D341Med (cell line): ENCODE measurements at places on chromosomes 1 and 21.
A peak's percentile ranks its signal among the peaks of the same experiment; 100 is the strongest.

GRCh38 chr21:30758306-30758705 is 3.1 kb upstream of the KRTAP21-1 start:
- DNase-seq: no peak

GRCh38 chr1:163050496-163050895 is 18.7 kb upstream of the RGS4 start:
- DNase-seq: no peak

DNA sequence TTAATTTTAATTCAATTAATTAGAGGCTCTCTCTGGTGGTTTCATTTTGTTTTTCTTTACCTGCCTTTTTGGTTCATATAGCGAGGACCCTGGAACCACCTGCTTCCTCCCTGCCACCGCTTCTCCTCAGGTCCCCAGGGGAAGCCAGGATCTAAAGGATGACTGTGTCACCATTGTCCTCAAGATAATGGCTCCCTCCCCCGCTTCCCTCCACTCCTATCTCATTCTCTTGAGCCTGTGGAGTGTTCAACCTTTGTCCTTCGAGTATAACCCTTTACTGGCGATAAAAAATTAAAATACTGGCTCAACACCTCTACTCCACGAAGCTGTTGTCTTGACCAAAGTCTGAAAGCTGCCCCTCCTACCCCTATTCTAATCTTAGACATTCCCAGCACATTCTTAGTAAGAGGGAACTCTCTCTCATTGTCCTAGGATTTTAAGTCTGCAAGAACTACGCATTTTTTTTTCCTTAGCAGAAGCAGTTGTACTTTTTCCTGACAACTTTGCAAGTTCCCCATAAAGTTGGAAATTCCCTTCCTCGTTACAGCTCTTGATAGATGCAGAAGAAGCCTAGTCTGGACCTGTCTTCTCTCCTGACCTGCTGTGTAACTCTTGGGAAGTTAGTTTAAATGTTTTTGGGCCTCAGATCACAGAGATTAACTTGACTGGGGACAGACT is 12.6 kb upstream of the MAPKAPK2 start:
- no peak for DNase-seq

- no peak for DNase-seq
Measured at GRCh38 chr1:62038594-62039284, 155.9 kb upstream of the L1TD1 start.

DNA sequence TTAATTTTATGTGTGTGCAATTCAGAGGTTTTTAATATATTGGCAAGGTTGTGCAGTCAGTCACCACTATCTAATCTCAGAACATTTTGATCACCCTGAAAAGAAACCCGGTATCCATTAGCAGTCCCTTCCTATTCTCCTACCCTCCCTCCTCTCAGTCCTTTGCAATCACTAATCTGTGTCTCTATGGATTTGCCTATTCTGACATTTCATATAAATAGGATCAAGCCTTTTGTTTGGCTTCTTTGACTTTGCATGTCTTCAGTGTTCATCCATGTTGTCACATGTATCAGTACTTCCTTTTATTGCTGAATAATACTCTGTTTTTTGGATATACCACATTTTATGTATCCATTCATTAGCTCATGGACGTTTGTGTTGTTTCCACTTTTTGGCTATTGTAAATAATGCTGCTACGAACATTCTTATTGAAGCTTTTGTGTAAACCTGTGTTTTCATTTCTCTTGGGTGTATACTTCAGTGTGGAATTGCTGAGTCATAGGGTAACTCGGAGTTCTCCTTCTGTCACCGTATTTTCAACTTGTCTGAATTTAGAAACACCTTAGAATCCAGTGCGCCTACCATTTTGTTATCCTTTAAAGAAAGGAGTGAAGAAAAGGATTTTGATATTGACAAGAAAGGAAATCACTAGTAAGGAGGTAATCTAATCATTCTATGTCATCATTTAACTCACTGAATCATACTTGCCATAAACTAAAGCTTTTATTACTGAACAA is 3.4 kb downstream of the CEP85 start:
- no peak for DNase-seq

DNA sequence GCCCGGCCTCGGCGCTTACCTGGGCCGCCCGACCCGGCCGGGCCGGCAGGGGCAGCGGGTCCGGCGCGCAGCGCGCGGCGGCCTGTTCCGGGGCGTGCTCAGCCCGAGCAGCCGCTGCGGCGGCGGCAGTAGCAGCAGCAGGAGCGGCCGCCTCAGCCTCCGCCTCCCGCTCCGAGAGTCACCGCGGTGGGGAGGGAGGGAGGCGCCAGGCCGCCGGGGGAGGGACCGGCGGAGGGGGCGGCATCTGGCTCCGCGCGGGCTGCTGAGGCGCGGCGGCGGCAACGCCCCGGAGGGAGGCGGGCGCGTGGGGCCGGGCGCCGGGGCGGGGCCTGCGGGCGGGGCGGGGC is at the start of gene CTNNBIP1:
CTNNBIP1 (minus strand) TSS at position 194 of the 347 bp plus-strand sequence. CDS start 38,205 bp downstream, outside the sequence.
- no peak for DNase-seq

GRCh38 chr1:8023995-8024313 is 2.2 kb downstream of the ERRFI1 start:
- DNase-seq: no peak

DNA sequence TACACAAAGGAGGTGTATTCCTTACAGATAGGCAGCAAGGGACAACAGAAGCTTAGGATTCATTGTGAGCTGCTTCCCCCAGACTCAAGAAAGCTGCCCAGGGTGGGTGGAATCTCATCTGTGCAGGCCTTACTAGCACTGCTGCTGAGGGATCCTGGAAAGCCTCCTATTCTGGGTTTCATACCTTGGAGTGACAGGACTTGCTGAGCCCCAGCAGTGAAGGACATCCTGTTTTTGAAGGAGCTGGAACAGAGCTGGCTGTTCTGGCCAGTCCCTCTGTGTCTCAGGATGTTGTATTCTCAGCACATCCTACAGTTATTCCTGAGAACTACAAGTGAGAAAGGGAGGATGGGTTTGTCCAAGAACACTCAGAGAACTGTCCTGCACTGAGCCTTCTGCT is 486.3 kb downstream of the PTPRU start:
- no peak for DNase-seq

DNA sequence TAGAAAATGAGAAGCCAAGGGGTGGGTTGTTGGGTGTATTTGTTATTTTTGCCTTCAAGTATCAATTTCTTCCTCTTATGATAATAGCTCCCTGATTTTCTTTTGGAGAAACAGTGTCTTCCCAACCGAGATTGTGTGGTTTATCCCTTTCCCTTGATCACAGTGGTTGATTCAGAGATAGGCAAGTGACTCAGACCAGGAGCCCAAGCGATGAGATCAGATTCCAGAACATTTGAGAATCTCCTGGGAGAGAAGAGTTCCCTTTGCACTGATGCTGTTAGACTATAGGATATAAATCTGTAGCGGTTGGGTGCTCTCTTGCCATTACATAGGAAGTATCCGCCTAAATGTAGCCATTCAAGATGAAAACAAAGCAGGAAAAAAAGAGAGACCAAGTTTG is 90.1 kb upstream of the WDR26 start:
- no peak for DNase-seq

- DNase-seq: no peak
Measured at GRCh38 chr1:205179842-205180241, 31.7 kb downstream of the DSTYK start.

DNA sequence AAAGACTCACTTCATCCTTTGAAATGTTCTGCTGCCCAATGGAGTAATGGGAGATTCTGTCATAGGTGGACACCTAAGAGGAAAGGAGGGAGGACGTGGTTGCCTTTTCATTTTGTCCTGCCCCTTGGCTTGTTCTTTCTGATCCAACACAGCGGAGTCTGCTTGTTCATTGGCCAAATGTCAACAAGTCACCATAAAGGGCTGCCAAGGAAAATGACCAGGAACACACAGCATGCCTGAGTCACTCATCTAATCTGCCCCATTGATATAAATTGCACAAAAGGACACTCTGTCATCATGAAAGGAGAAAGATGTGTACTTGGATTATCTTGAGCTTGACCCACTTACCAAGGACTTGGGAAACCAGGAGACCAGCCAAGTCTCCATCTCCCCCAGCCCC is 422.9 kb downstream of the SETD4 start:
- DNase-seq: no peak

DNA sequence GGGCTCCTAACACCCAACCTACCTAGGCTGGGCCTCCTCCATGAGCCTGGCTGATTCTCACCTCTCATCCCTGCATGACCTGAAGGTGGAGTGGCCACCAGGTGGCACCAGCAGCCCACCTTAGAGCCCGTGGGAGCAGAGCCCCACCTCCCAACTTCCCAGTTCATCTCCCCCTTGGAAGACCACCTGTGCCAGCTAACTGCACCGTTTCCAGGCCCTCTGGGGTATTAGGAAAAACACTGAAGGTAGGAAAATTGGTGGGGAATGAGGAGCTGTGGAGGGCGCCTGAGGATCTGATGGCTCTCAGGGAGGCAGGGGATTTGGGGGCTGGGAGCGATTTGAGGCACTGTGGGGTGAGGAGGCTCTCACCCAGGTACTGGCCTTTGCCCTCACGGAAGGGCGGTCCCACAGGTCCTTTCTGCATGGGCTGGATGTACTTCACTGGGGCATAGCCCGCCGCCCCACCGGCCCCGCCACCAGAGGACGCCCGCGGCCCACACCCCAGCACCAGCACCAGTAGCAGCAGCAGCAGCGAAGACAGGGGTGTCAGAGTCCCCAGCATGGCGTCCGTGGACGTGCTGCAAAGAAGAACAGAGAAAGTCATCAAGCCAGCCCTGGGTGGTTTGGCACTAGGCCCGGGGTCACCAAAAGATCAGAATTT is 11.1 kb downstream of the ADPRS start:
- DNase-seq: peak; percentile 85

DNA sequence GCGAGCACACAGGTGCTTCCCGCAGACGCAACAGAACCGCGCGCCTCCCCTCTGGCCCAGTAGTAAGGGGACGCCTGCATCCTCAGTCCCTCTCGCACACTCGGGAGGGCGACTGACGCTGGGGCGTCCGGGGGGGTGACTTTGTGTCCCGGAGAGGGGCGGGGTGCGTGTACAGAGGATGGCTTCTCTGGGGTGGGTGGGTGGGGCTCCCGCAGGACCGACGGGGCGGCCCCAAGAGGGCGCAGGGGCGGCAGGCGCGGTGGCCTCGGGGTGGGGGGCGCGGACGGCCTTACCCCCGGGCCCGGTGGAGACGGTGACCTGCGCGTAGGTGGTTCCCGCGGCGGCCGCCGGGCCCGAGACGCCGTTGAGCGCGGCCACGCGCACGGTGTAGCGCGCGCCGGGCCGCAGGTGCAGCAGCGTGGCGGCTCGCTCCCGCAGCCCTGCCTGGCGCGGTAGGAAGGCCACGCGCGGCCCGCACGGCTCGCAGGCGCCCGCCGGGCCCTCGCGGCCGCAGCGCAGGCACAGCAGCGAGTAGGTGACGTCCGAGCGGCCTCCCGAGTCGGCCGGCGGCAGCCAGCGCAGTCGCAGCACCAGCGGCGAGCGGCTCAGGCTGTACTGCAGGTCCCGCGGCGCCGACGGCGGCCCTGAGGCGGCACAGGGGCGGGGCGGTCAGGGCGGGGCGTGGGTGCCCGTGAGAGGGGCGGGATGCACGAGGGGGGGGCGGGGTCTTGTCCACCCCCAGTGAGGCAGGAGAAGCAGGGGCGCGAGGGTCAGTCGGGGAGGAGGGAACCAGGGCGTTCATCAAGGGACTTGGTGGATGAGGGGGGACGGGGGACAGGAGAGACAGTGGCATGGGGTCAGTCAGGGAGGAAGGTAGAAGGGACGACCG is 12.1 kb downstream of the EPHA10 start:
- peak; percentile 84 for DNase-seq

GRCh38 chr1:198498103-198498385 is 42.4 kb downstream of the ATP6V1G3 start:
- DNase-seq: no peak

DNA sequence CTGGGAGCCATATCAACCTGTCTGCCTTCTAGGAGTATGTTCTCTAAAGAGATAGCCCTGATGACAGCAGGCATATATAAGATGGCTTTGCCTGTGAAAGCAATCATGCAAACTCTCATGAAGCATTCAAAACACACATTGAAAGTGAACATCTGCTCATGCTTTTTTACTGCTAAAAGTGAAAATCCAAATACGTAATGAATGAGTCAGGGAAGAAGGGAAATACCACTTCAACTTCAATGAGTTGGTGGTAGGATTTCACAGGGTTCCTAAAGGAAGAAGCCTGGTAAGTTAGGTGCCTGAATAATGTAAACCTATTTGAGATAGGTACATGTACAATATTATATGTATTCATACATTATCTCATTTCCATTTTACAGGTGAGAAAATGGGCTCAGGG is 50.5 kb upstream of the SLFNL1 start:
- no peak for DNase-seq

DNA sequence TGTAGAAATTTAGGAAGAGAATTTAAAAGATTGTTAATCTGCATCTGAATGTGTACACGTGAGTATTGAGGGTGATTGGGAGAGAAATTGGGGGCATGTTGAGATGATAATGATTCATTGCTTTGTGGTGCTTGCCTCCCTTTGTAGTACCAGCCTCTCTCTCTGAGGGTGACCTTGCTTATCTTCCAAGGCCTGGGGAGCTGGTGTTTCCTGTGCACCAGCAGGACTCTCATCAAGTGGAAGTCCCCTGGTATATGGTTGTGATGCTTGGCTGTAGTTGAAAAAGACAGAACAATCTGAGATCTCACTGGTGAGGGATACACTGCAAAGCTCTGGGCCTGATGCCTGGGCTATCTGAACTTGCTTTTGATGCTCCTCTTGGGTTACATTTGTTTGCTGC is 4.0 kb downstream of the TCHHL1 start:
- no peak for DNase-seq
